Hindlimb muscle (tissue), 1 donor: ENCODE measurements at places on chromosomes 1 and 21.

GRCh38 chr1:225707824-225708223 is 54.9 kb upstream of the ENAH start:
- no peak for DNase-seq

DNA sequence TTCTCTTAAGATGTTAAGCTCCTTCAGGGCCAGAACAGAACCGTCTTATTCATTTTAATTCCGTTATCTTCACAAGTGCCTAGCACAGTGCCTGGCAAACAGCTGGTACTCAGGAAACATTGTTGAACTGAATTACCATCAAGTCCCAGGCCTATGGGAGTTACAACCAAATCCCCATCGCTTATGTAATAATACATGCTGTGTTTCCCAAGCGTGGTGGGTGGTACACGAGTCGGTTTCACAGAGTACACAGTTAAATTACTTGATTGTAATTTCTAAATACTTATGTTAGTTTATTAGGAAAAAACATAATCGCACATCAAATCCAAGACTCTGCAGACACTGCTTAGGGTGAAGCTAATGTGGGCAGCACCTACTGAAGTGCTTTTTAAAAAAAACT is 1.0 kb downstream of the ANGEL2 start:
- DNase-seq, result peak; percentile 11

GRCh38 chr1:100382657-100383056 is 30.4 kb downstream of the CDC14A start:
- no peak for DNase-seq

DNA sequence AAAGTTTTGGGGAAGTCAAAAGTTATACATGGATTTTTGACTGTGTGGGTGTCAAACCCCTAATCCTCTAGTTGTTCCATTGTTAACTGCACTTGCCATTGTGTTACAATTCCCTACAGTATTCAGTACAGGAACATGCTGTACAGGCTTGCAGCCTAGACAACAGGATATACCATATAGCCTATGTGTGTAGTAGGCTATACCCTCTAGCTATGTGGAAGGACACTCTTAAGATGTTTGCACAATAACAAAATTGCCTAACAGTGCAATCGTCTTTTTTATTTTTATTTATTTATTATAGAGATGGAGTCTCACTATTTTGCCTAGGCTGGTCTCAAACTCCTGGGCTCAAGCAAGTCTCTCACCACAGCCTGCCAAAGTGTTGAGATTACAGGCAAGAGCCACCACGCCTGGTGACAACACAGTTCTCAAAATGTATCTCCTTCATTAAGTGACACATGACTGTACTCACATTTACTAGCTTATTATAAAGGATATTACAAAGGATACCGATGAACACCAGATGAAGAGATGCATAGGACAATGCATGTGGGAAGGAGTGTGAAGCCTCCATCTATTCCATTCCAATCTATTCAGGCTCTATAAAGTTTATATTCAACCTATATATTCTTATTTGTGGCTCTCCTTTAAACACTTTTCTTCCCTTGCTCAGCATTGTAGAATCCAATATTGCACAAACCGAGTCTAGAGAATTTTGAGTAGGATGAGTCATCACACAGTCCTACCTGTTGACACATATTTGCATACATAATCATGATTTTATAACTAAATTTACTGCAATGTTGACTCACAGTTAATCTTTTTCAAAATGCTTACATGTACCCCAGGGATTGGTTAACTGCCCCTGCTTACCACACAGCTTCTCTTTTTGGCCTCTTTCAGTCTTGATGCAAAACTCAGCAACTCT is 28.4 kb upstream of the CEP350 start:
- DNase-seq, result no peak

GRCh38 chr1:3209201-3209600 is 140.2 kb downstream of the PRDM16 start:
- no peak for DNase-seq

DNA sequence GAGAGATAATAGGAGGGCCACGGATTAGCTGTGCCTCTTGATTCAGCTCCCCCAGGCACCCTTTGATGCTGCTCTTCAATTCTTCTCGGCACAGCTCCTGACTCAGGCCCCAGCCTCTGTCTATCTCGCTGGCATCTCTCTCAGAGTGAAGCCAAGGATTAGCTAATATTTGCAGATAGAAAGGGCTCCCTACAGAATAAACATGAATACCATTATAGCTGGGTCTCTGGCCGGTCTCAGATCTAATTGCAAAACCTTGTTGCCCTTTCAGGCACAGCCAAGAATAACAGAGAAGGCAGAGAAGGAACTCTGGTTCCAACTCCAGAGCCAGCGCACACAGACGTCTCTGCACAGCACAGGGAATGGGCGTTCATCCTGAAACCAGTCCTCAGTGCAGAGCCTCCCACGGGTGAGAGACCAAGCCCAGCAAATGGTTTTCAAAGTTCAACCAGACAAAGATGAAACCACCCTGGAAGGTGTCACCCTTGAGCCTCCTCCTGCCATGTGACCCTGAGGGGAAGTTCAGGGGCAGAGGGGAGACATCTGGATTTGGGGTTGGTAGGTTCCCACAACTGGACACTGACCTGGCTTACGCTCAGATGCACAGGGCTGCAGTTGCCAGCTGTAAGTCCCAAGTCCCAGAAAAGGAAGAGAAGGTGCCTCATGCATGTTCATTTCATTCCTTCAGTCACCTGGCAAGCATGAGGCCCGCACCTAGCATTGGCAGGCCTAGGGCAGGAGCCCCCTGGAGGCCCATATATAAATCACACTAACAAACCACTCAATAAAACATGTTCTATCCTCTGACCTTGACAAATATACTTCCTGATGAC is 394.0 kb downstream of the NPHP4 start:
- no peak for DNase-seq

GRCh38 chr21:43907751-43908150 is 42.7 kb downstream of the AGPAT3 start:
- no peak for DNase-seq
